Calu3 (cell line): ENCODE measurements at places on chromosomes 12 and 14. TPM values are rescaled to one million over a fixed set of nuclear protein-coding genes. Genes with fewer than 3 reads are reported as not detected.

Gene SLCO1B1
- 1.4 and 1.7 TPM in 2 replicates for total RNA-seq

Gene PLCZ1
- not detected in 2 replicates for total RNA-seq

Gene CLEC7A
- total RNA-seq, result 1.2 and 1.4 TPM in 2 replicates

Gene FGF23
- total RNA-seq, result not detected in 2 replicates

DNA sequence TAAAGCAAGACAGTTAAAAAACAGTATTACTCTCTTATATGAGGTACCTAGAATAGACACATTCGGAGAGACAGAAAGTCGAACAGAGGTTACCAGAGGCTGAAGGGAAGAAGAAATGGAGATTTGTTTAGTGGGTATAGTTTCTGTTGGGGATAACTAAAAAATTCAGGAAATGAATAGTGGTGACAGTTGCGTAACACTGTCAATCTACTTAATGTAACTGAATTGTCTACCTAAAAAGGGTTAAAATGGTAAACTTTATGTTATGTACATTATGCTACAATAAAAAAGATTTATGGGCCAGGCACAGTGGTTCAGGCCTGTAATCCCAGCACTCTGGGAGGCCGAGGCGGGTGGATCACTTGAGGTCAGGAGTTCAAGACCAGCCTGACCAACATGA is 30.6 kb upstream of the SLC6A13 start:
- DNase-seq, result no peak

- peak; percentile 56 for DNase-seq
Measured at GRCh38 chr12:80598004-80598606, 109.3 kb upstream of the MYF6 start.

GRCh38 chr12:50353869-50354593 is 42.4 kb downstream of the FAM186A start:
- no peak for DNase-seq

- DNase-seq, result no peak
Measured at GRCh38 chr12:119479121-119479561, 114.4 kb upstream of the TMEM233 start.

GRCh38 chr14:100346306-100347091 is 23.4 kb downstream of the SLC25A47 start:
- no peak for DNase-seq

- no peak for DNase-seq
Measured at GRCh38 chr12:28540324-28540714, 350.1 kb downstream of the CCDC91 start.

DNA sequence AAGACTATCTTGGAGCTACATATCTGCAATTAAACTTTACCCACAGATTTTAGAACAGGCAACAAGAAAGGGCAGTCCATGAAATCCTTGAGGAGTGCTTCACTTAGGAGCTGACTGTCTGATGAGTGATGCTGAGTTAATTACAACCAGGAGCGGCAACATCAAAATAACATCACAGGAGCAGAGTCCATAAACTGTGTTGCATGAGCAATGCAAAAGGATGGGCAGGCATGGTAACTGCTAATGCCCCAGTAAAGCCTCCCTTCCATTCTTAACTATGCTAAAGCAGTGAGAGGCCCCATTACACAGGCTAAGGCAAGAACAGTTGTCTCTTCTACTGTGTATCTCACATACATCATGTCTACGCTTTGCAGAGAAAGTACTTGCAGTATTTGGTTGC is 156.6 kb downstream of the PAX9 start:
- no peak for DNase-seq

GRCh38 chr14:53538316-53538881 is 385.3 kb upstream of the DDHD1 start:
- DNase-seq, result no peak

GRCh38 chr12:127083008-127083949 is 1183.7 kb upstream of the TMEM132C start:
- peak; percentile 14 for DNase-seq

DNA sequence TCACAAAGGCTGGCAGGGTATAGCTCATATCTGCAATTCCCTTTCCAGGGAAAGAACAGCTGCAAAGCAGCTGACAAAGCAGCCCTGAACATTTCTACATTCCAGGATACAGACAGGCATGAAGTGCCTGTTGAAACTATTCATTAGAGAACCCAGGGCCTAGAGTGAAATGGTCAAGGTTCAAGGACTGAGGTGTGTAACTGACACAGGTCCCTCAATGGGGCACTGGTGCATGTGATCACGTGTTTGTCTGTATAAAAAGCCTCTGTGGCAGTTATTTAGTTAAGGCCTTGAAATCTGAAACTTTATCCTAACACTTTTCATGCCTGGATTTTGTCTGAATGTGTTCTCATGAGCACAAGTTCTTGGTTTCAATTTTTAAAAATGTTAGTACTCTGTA is 47.1 kb downstream of the GIT2 start:
- no peak for DNase-seq

DNA sequence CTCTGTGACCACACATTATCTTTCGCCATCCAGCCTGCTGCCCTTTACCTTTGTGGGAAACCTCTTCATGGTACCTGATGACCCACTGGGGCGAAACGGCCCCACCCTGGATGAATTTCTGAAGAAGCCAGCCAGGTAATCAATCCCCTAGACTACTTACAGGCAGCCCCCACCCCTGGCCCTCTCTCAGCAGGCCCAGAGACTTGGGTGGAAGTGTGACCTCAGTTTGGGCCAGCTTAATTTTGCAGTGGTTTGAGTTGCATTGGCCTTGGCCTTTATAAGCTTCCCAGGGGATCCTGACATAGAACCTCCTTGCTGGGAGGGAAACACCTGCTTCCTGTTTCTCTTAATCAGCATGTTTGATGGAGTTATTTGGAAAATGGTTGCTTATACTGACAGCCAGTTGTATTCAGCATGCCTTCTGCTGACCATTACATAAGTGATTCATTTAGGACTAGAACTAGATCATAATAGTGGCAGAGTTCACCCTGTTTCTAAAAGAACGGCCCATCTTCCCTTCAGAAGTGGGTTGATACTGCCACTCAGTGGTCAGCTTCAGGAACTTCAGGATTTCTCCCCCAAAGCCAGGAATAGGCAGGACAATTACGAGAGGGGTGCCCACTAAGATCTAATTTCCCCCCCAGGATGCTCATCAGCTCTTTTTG is 6.1 kb downstream of the SDR39U1 start:
- peak; percentile 41 for DNase-seq

GRCh38 chr12:4273652-4274395 is at the start of gene CCND2:
Gene CCND2 (plus strand): TSS chr12:4273762. CDS start chr12:4274041, 279 bp downstream.
- DNase-seq, result peak; percentile 27

DNA sequence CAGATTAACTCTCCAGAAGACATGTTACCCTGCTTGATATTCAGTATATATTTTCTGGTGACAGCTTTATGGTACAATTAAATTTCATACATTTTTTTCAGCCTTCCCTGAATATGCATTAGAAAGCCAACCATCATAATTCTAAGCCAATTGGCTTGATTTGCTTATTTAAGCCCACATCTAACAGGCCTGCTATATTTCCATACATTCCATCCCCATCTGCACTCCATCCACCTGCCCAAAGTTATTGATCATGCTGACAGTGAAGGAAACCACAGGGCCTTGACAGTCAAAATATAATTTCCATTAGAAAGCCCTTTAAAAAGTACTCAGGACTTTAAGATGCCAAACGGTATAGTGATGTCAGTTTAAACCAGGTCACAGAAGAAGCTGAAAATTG is 164.3 kb downstream of the GXYLT1 start:
- DNase-seq, result no peak

DNA sequence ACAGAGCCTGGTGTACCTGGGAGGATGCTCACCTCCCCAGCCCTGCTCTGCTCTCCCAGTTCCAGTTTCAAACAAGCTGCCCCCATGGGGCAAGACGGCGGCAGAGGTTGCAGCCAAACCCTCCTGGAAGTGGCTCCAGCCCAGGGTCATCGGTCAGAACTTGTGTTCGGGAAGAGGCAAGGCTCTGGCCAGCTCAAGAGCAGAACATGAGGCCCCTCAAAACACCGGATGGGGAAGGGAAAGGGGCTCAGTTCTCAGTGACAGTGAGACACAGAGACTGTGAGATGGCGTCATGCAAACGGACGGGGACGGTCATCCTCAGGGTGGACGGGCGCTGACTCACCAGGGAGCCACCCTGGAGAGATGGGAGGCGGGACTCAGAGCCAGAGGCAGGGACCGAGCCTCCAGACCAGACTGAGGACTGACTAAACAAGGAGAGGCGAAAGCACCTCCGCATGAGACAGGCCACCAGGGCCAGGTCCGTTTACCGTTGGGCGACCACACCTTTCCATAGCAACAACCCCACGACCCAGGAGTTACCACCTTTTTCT is 63.9 kb upstream of the GALNT9 start:
- peak; percentile 68 for DNase-seq

GRCh38 chr12:6342140-6342889 is 439 bp upstream of the TNFRSF1A start:
- no peak for DNase-seq

GRCh38 chr12:50397117-50397650 is 775 bp upstream of the FAM186A start:
- DNase-seq, result no peak

- DNase-seq, result peak; percentile 91
Measured at GRCh38 chr14:104932676-104933631, 8.3 kb downstream of the PLD4 start.

DNA sequence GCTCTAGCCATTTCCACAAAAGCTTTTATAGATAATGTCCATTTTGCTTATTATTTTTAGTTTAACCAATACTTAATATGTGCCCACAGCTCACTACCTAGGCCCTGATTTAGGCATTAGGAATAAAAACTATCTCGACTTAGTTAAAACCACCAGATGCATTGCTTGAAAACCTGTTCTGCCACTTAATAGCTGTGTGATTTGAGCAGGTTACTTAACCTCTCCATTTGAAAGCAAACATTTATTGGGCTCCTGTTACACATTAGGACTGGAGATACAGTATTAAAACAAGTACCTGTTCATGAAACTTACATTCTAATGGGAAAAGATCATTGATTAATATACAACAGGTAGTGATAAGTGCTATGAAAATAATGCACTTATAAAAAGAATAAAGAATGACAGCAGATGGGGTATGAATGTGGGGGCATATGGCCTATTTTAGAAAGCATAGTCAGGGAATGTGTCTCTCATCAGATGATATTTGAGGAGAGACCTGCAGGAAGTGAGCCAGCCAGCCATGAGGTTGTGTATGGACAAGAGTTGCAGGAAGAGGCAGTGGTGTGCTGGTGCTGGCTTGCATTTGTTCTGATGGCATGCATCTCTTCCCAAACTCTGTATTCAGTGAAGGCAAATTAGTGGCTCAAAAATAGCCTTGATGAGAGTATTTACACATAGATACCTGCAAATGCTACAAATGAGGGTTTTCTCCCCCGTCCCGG is 34.3 kb downstream of the NOPCHAP1 start:
- peak; percentile 8 for DNase-seq

- DNase-seq, result peak; percentile 65
Measured at GRCh38 chr12:26523708-26524150, 309.3 kb downstream of the ITPR2 start.
